ENCODE measurements at places on chromosomes 1 and 21.

DNA sequence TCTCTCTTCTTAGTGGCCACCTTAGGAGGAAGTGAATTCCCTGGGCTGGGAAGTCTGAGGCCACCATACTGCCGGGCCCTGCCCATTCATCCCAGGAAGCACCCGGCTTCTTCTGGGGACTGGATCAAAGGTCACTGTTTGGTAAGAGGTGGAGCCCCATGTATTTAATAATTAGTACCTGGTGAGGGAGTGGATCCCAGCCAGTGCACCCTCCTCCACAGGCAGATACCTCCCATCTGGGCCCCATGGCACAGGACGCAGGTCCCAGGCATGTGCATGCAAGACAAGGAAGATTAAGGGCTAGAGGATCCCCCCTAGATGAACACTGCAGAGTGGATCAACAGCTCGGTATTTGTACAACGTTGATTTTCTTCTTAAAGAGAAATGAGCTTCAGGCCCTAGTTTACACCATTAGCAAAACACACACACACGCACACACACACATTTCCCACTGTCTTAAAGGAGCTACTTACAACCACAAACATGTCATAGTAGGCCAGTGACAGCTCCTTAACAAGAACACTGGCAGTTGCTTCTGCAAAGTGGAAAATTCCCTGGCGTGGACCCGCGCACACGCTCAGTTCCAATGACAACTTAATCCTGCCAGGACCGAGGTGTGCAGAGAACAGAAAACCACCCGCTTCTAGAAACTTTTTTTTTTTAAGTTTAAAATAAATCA lies 90.7 kb downstream of the MRPL37 start:
- no peak for DNase-seq

DNA sequence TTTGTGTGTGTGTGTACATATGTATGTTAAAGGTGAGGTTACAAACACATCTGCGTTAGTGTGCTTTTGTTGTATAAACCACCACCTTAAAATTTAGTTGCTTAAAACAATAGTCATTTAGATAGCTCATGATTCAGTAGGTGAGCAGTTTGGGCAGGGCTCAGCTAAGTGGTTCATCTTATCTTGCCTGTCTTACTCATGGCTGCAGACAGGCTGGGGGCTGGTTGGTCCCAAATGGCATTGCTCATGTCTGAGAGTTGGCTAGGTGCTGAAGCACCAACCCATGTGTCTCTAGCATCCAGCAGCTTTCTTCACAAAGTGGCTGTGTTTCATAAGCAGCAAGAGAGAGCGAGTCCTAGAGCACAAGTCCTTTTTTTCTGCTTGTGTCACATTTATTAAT lies 91.4 kb downstream of the MACF1 start:
- DNase-seq: no peak

- DNase-seq: peak; percentile 91
Measured at GRCh38 chr1:92583821-92584760, 97.4 kb upstream of the GFI1 start.

DNA sequence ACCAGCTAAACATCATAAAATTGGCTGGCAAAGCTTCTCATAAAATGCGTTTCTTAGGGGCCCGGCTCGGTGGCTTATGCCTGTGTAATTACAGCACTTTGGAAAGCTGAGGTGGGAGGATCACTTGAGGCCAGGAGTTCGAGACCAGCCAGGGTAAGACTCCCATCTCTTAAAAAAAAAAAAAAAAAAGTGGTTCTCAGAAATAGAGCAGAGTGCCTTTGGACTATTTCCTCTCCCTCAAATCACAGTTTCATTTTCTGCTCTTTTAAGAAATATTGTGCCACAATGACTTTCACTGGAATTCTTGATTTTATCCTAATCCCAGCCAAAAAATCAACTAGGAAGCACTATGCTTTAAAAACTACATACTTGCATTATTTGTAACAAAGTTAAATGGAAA lies 13.3 kb downstream of the HSF2BP start:
- DNase-seq: no peak

- no peak for DNase-seq
Measured at GRCh38 chr1:226990133-226990716, 50.1 kb downstream of the COQ8A start.

GRCh38 chr21:40841524-40842196 lies 5.3 kb downstream of the DSCAM start:
- no peak for DNase-seq

Measured in HCEC 1CT (cell line).